DMS153 (cell line): ENCODE measurements at places on chromosomes 4 and X.
A peak's percentile ranks its signal among the peaks of the same experiment; 100 is the strongest.

DNA sequence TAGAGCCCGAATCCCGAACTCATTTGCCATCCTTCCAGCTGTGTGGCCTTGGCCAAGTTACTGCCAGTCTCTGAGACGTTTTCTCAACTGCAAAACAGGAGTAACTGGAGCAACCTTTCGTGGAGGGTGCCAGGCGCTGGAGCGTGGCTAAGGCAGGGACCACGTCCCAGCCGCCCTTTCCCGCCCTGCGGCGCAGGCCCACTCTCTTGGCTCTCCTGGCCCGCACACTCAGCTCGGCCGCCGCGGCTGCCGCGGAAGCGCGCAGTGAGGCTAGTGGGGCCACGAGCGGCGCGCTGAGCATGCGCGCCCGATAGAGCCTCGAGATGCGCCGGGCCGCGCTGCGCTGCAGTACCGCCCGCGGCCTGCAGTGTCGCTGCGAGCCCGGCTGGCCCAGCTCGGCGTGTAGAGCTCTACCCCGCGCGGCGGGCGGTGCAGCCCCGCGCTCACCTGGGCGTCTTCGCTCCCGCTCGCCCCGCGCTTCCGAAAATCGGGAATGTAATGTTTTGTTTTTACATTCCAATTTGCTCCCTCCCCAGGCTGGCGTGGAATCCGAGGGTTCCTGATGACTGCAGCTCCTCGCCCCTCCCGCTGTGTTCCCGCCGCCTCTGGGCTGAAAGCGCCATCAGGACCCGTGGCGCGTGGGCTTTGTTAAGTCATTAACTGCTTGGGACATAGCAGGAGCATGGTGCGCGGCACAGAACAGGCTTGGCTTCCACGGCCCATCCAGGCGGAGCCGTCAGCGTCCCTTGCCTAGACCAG, 4.0 kb upstream of the ZNF518B start:
- DNase-seq: no peak

GRCh38 chr4:107432451-107432850, 287.6 kb downstream of the PAPSS1 start:
- DNase-seq: no peak

GRCh38 chr4:73735231-73735630, 5.1 kb upstream of the CXCL8 start:
- DNase-seq: no peak

- DNase-seq: no peak
Observed at GRCh38 chr4:129788486-129788885, 692.5 kb downstream of the C4orf33 start.

GRCh38 chr4:76614589-76614988, 179.6 kb downstream of the SHROOM3 start:
- no peak for DNase-seq

DNA sequence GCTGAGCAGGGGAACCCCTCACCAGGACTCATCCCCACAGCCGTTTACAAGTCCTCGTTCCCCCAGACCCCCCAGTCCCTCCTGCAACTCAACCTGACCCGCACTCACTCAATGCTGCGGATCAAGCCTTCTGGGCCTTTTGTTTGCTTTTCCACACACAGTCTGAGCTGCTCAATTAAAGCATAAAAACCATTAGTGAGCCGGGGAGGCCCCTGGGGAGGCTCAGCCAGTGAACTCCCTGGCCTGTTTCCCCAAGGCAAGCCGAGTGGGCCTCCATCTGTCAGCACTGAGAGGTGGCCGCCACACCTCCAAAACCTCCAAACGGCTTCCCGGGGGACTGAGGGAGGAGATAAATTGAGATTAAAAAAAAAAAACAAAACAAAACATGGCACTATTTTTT, 158.5 kb downstream of the SHOX start:
- DNase-seq: no peak

- DNase-seq: no peak
Observed at GRCh38 chrX:93741811-93742210, 67.8 kb downstream of the FAM133A start.

- DNase-seq: no peak
Observed at GRCh38 chr4:116632269-116632668, 453.1 kb downstream of the TRAM1L1 start.

GRCh38 chrX:46260499-46260898, 284.7 kb downstream of the ZNF674 start:
- no peak for DNase-seq

GRCh38 chr4:48504352-48504751, 14.3 kb downstream of the ZAR1 start:
- DNase-seq: no peak

DNA sequence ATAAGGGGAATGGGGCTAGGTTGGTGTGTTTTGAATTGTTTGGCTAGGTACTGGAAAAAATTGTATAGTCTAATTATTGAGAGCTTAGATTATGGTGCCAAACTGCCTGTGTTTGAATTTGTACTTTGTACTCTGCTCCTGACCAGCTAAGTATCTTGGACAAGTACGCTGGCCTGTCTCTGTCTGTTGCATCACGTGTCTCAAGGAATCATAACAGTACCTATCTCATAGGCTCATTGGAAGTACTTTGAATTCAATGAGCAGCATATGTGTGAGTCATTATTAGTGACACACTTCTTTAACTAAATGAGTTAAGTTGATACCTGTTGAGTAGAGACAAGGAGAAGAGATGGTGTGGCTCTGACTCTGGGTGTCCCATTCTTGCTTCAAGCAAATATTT, 69.5 kb upstream of the MND1 start:
- DNase-seq: no peak

DNA sequence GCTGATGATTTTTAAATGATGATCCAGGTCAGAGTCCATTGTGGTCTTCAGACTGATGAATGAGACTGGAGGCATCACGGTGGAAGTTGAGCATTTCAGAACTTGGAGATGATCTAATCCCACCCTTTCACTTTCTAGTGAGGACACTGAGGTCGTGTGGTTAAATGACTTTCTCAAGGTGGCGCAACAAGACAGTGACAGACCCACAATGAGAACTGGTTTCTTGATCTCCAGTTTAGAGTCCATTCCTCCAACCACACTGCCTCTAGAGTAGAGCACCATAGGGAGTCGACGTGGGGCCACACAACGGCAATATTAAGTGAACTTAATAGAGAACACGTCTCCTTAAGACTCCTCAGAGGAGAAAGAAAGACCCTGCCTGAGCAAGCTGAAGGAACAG, 381.0 kb downstream of the UNC5C start:
- DNase-seq: no peak

GRCh38 chrX:140764401-140764919, 54.9 kb downstream of the LINC00632 start:
- DNase-seq: no peak

DNA sequence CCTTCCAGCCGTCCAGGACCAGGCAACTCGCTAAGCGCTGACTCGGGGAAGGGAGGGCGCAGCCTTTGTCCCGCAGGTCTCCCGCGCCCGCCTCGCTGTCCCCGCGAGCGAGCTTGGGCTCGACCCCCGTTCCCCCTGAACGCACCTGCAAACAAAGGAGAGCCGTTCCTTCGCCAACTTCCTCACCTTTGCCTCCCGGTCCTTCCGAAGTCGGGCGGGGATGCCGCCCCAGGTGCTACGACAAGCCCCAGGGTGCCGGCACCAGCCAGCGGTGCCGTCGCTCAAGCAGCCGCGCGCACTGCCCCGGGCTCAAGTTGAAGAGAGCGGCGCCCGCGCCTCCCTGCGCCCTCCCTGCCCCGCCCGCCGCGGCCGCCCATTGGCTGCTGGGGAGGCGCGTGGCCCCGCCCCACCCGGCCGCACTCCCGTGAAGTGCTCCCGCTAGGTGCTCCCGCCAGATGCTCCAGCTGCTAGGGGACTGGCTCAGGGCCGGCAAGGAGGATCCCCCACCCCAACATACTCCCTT, 107.1 kb downstream of the NSUN7 start:
- DNase-seq: peak; percentile 31

DNA sequence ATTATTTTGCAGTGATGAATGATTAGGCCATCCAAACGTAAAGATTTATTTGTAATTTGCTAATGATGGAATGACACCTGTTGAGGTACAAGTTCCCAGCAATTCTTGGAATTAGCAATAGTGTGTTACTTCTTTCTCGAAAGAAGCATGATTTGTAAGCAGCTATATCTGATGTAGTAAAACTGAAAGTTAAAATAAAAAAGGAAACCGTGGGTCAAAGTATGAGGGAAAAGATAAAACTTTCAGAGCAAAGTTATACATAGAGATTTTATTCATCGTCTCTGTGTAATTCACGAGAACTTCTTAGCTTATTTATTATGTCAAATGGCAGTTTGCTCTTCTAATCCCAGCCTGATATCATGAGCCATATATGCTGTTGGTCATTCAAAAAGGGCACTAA, 59.0 kb downstream of the NFKB1 start:
- no peak for DNase-seq

DNA sequence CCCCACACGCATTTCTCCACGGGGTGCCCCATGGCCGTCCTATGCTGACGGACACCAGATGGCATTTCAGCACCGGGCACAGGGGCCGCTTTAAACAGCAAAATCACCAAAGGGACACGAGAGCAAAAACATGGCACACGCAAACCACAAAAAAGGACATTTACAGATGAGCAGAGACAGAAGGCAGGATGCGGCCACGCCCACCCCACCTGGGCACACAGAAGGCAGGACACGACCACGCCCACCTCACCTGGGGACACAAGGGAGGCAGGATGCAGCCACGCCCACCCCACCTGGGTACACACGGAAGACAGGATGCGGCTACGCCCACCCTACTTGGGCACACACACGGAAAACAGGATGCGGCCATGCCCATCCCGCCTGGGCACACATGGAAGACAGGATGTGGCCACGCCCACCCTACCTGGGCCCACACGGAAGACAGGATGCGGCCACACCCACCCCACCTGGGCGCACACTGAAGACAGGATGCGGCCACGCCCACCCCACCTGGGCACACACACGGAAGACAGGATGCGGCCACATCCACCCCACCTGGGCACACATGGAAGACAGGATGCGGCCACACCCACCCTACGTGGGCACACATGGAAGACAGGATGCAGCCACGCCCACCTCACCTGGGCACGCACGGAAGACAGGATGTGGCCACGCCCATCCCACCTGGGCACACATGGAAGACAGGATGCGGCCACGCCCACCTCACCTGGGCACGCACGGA, 69.1 kb downstream of the FAM53A start:
- peak; percentile 35 for DNase-seq

DNA sequence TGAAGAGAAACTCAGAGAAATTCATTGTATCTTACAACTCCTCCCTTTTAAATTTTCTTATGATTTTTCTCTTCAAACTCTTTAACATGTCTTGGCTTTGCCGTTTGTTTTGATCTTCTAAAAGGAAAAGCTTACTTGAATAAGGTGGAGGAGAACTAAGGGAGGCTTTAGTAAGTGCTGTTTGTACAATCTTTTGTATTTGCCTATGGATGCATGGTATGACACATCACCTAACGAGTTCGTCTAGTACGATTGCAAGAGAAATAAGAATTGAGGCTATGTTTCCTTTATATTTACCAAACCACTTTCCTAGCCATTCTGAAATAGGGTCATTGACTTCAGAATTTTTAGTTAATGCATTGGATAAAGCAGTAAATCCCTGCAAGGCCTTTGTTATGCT, 8.4 kb upstream of the BST1 start:
- no peak for DNase-seq

DNA sequence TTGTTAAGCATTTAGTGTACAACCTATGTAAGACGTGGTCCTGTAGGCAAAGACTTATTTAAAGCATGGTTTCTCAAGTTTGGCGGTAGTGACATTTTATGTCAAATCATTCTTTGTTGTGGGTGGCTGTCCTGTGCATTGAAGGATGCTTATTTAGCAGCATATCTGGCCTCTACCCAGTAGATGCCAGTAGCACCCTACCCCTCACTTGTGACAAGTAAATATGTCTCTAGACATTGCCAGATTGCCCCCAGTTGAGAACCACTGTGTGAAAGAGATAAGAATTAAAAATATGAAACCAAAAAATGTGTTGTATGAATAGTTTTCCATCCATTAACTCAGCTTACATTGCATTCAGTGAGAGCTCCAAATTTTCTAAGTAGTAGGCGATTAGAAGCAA, 25.5 kb downstream of the MMAA start:
- no peak for DNase-seq

- DNase-seq: no peak
Observed at GRCh38 chrX:151365579-151365978, 31.4 kb upstream of the VMA21 start.

DNA sequence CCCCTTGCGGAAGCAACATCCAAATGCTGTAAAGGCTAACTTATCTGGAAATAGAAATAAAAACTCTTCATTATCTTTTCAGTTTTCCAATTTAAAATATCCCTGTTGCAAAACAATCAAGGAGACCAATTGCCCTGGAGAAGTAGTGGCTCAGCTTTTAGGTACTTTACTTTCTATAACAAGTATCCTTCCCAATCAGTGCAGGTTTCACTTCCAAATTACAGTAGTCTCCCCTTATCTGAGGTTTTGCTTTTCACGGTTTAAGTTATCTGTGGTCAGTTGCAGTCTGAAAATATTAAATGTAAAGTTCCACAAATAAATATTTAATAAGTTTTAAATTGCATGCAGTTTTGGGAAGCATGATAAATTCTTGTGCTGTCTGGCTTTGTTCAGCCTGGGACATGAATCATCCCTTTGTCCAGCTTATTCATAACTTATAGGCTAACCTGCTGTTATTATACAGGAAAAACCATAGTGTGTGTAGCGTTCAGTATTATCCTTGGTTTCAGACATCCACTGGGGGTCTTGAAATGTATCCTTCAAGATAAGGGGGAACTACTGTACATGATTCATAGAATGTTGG, 973.1 kb upstream of the GRID2 start:
- no peak for DNase-seq

DNA sequence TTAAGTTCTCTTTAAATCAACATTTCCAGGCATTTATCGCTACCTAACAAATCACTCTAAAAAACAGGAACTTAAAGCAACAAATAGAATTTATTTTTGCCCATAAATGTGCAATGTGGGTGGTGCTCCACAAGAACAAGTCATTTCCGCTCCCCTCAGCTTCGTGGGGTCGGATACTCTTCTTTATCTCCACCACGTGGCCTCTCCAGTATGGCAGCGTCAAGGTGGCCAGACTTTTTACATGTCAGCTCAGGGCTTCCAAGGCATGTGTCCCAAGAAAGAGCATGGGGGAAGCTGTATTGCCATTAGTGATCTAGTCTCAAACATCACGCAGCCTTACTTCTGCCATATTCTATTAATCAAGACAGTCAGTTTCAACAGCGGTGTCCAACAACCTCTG, 249.2 kb upstream of the NOCT start:
- no peak for DNase-seq
